Neuronal stem cell (in vitro differentiated cells): ENCODE measurements at places on chromosomes 12 and 14.

DNA sequence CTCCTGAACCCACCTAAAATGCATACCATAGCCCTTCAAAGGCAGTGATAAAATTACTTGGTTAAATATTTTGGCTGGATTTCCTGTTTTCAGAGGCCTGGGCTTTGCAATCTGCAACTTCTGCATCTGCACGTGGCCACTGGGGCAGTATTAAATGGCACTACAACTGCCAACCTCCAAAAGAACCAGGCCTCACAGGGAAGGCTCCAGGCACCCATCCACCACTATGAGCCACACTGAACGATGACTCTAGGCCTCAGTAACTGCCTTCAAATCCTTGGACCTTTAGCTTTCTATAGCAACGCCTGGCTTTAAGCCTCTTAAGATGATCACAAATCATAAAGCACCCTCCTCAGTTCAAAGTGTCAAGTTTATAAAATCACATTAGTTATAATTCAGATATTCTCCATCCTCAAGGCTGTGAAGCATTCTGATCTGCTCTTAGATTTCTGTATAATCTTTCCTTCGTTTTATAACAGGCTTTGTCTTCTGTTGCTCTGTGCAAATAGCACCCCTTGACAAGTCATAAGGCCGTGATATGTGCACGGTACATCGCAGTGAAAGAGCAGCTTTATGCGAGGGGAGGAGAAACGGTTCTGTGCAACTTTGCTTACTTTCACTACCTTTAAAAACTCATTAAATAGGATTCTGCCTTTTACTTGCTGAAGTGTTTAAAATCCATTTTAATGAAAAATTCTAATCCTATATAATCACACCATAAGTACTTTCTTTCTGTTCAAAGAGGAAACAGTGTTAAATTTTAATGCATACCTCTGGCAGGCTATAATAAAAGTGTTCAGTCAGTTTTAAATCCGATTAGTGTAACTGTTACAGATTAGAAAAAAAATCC is 196.4 kb upstream of the G2E3 start:
- no peaks in the 10 kb centered on the region for H3K4me1 ChIP-seq
- no peak overlapping the region for H3K27ac ChIP-seq
- H3K4me3 ChIP-seq = no peak overlapping the region
- DNase-seq = no peak

GRCh38 chr12:94208622-94208966 is 60.2 kb downstream of the PLXNC1 start:
- no peaks in the 10 kb centered on the region for H3K27me3 ChIP-seq
- H3K4me1 ChIP-seq = no peaks in the 10 kb centered on the region
- DNase-seq = no peak

DNA sequence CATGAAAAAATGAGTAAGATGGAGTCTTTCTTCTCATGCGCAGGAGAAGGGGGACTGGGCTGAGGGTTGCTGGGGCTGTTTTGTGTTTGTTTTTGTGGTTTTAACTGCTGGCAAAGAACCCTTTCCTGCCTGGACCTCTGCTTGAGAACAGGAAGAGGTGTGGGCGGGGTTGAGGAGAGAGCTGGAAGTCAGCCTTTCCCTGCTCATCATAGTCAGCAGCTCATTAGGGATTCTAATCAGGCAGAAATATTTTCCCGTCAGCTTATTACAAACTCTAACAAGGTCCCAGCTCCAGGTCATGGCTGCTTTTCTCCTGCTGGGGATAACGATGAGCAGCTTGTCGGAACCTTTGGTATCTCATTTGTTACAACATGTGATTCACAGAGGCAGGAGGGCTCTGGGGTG is 185.0 kb upstream of the NRXN3 start:
- H3K27me3 ChIP-seq = no peaks in the 10 kb centered on the region
- H3K4me1 ChIP-seq = peaks cover 8% of the 10 kb centered on the region
- H3K4me3 ChIP-seq = no peak overlapping the region
- DNase-seq = no peak
- no peak overlapping the region for H3K27ac ChIP-seq

GRCh38 chr12:120529641-120530417 is 871 bp upstream of the COQ5 start:
- H3K36me3 ChIP-seq = peaks cover 2% of the 10 kb centered on the region
- H3K4me3 ChIP-seq = peak overlapping the region; percentile 87
- no peaks in the 10 kb centered on the region for H3K27me3 ChIP-seq
- H3K4me1 ChIP-seq = no peaks in the 10 kb centered on the region

DNA sequence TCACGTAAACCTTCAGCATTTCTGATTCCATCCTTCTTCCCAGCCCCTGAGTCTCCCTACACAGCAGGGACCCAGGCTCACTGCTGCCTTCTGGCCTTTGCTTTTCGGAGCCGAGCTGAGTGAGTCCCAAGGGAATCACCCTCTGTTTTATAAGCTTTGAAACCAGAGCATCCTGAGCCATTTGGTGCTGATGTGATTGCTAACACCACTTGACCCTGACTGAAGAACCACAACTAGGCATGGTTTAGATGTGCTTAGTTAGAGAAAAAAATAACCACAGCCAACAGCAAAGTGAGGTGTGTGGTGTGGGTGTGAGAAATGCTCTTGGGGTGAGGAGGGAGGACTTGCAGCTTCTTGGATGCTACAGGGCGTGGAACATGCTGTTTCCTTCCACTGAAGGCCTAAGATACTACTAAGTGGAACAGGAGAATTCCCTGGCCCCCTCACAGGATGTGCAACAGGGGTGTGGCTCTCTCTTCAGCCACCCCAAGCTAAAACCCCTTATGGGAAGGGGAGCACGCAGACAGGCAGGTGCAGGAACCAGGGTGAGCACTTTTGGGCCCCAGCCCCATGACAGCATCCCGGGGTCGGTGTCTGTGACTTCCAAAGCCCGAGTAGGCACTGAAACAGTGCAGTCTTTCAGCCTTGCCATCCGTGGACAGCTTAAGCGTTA is at the start of gene TC2N:
TSS of gene TC2N (minus strand) at position 221 of the 673 bp plus-strand sequence. CDS start 53,767 bp downstream, outside the sequence.
- no peak within 1 kb of the TSS for H3K4me3 ChIP-seq
- H3K4me1 ChIP-seq = no peaks in the 10 kb centered on the region
- DNase-seq = no peak
- H3K27ac ChIP-seq = no peak within 1 kb of the TSS
- no peaks in the 10 kb centered on the region for H3K36me3 ChIP-seq
- H3K27me3 ChIP-seq = no peaks in the 10 kb centered on the region

- H3K27me3 ChIP-seq = no peaks in the 10 kb centered on the region
- H3K27ac ChIP-seq = no peak overlapping the region
- no peak overlapping the region for H3K4me3 ChIP-seq
- DNase-seq = no peak
- no peaks in the 10 kb centered on the region for H3K4me1 ChIP-seq
- peaks cover 59% of the 10 kb centered on the region for H3K36me3 ChIP-seq
Measured at GRCh38 chr14:24240110-24240918, 2.1 kb downstream of the TINF2 start.

GRCh38 chr14:105281371-105282097 is 19.3 kb downstream of the BRF1 start:
- DNase-seq = peak; percentile 37
- H3K27ac ChIP-seq = no peak overlapping the region
- H3K27me3 ChIP-seq = no peaks in the 10 kb centered on the region
- H3K4me1 ChIP-seq = peaks cover 8% of the 10 kb centered on the region

DNA sequence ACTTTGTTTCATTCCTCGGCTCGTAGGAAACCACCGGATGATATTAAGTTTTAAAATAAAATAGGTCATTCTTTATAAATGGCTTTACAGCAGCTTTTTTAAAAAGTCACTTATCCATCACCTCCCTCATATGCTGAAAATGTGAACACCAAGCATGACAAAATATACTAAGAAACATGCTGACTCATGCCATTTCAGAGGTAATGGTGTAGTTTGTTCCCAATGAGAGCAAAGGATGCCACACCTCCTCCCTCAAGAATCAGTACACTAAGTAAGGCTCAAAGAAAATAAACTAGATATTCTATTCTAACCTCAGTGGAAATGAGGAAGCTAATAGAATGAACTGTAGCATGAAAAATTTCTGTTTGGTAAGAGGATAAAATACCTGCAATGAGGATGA is 5.5 kb upstream of the DIO2 start:
- no peak overlapping the region for H3K4me3 ChIP-seq
- no peaks in the 10 kb centered on the region for H3K36me3 ChIP-seq
- H3K27me3 ChIP-seq = no peaks in the 10 kb centered on the region
- H3K27ac ChIP-seq = no peak overlapping the region

GRCh38 chr14:102686196-102686801 is 91.0 kb upstream of the TRAF3 start:
- H3K36me3 ChIP-seq = peaks cover 3% of the 10 kb centered on the region
- no peaks in the 10 kb centered on the region for H3K27me3 ChIP-seq
- DNase-seq = no peak

DNA sequence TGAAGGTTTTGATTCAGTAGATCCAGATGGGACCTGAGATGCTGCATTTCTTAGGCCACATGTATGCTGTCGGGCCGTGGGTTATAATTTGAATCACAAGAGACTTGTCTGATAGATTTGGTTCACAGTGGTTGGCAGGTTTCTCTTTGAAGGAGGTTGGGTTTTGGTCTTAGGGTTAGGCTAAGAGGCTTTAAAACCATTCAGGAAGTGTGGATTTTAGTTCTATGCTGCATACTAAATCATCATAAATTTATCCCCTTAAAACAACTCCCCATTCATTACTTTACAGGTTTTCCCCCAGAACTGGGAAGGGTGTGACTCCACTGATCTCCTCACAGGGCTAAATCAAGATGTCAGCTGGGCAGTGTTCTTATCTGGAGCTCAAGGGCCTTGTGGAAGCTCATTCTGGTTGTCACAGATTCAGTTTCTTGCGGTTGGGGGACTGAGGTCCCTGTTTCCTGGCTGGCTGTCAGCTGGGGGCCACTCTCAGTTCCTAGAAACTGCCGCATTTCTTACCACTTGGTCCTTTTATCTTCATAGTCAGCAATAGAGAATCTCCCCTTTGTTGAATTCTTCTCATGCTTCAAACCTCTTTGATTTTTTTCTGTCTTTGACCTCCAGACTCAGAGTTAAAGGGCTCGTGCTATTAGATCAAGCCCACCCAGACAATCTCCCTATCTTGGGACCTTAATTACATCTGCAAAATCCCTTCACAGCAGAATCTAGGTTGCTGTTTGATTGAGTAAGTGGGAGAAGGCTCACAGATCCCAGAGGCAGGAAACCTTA is 20.6 kb upstream of the PCNX1 start:
- no peak for DNase-seq
- no peaks in the 10 kb centered on the region for H3K27me3 ChIP-seq
- no peaks in the 10 kb centered on the region for H3K36me3 ChIP-seq
- no peak overlapping the region for H3K27ac ChIP-seq

- H3K36me3 ChIP-seq = no peaks in the 10 kb centered on the region
- no peak for DNase-seq
Measured at GRCh38 chr14:56592746-56593544, 13.3 kb downstream of the TMEM260 start.

DNA sequence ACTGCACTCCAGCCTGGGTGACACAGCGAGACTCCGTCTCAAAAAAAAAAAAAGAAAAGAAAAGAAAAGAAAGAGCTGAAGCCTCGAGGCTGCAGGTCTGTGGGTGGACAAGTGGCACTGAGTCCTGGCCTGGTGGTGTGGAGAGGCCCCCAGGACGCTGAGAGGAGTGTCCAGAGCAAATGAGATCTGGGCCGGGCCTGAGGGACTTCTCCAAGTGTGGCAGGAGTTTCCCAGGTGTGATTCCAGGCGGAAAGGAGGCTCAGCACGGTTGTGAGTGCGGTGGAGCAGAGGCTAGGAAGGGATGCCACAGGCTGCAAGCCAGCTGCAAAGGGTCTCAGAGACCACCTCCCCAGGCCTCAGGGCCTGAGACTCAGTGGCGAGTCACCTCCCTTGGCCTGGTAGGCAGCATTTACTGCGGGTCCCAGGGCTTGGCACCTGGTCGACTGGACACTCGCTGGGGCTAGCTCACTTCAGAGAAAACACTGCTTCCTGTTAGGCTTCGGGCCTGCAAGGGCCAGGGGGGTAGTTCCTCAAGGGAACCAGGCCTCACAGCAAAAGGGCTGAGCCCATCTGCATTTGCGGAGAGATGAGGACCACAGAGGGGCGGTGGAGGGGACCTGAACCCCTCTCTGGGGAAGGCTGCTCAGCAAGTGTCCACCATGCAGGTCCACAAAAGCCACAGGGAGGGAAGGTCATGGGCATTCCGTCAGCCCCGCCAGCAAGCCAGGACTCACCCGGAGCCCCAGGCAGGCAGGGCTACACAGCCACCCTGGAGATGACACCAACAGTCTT is 11.7 kb downstream of the TTC7B start:
- peak overlapping the region; percentile 14 for H3K4me3 ChIP-seq
- peaks cover 4% of the 10 kb centered on the region for H3K4me1 ChIP-seq
- no peak for DNase-seq
- no peaks in the 10 kb centered on the region for H3K36me3 ChIP-seq
- H3K27ac ChIP-seq = peak overlapping the region; percentile 17

DNA sequence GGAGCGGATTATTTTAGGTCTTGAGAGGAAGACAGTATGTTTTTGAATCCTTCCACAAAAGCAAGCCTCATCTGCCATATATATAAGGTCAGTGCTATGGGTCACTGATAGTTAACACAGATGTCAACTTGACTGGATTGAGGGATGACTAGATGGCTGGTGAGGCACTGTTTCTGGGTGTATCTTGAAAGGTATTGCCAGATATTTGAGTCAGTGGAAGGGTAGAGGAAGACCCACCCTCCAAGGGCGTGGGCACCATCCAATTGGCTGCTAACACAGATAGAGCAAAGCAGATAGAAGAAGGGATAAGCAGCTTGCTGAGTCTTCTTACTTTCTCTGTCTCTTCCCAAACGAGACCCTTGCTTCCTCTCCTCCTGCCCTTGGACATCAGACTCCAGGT is 185.0 kb upstream of the BTG1 start:
- H3K36me3 ChIP-seq = no peaks in the 10 kb centered on the region
- no peak overlapping the region for H3K27ac ChIP-seq
- H3K4me1 ChIP-seq = no peaks in the 10 kb centered on the region
